ENCODE measurements at places on chromosomes 16 and 17.

- no peak for DNase-seq
Observed at GRCh38 chr16:9212621-9213020, 121.2 kb downstream of the HAPSTR1 start.

GRCh38 chr16:73997340-73997711 is 299.3 kb upstream of the PSMD7 start:
- DNase-seq = no peak

DNA sequence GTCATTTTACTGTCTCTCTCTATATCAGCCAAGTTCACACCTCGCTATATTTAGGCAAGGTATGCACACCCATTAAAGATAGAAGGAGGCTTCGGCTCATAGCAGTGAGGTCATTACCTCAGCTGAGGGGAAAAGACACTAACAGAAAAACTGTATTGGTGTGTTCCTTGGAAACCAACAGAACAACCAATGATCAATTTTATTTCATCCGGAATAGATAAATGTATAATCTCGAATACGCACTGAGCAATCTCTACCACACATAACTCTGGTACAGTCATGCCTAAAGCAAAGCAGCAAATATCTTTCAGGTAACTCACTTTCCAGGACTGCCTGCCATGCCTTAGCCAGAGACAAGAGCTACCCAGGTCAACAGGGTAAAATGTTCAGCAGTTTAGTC is 109.9 kb upstream of the CORO6 start:
- no peak for DNase-seq

- DNase-seq = no peak
Observed at GRCh38 chr16:69064124-69064763, 41.2 kb upstream of the HAS3 start.

DNA sequence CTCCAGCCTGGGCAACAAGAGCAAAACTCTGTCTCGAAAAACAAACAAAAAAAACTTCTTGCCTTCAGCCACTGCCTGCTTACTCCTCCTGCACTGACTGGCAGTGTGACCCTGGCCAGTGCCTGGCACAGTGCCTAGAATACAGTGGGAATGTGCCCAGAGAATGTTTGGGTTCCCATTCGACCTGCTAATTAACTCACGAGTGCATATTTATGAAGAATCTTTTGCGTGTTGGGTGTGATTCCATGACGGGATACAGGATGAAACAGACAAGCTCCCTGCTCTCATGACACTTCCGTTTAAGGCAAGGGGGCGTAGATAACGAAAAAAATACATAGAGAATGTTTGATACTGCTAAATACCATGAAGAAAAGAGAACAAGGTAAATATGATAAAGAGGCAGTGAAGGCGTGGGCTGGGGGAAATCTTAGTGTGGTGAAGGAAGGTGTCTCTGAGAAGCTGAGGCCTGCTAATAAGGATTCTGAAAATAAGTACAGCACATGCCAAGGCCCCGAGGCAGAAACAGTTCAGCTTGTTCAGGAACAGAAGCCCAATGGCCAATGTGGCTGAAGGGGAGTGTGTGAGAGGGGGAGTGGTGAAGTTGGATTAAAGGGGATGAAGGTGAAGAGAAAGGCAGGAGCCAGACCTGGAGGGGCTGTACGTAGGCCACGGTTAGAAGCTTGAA is 4.3 kb downstream of the ABI3 start:
- no peak for DNase-seq

DNA sequence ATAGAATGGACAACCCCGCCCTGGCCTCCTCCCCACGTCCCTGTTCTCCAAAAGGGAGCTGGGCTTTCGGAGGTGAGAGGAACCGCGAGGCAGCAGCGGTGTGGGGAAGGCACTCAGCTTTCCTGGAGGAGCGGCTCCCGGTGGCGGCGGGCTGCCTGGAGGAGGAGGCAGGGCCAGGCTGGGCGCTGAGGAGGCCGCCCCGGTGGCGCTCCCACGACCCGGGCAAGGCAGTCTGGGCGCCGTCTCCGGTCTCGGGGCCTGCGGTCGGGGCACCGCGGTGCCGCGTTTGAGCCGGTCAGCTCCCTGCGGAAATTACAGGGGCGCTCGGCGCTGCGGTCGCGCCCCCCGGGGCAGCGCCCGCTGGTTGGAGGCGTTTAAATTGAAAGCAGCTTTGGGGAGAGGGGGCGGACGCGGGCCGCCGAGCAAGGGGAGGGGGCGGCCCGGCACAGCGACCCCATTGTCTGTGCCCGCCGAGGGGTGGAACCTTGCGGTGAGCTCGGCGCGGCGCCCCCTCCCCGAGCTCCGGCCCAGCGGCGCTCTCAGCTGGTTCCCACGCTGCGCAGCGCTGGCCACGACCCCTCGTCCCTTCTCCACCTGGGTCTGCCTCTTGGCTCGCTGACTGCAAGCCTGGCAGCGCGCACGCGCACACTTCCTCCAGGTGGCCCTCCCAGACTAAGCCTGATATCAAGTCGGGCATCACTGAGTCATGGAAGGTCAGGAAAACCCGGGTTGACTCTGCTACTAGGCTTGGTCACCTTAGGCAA is 58.7 kb upstream of the DLX4 start:
- no peak for DNase-seq

- no peak for DNase-seq
Observed at GRCh38 chr16:67128887-67129286, 19.1 kb downstream of the PHAF1 start.

DNA sequence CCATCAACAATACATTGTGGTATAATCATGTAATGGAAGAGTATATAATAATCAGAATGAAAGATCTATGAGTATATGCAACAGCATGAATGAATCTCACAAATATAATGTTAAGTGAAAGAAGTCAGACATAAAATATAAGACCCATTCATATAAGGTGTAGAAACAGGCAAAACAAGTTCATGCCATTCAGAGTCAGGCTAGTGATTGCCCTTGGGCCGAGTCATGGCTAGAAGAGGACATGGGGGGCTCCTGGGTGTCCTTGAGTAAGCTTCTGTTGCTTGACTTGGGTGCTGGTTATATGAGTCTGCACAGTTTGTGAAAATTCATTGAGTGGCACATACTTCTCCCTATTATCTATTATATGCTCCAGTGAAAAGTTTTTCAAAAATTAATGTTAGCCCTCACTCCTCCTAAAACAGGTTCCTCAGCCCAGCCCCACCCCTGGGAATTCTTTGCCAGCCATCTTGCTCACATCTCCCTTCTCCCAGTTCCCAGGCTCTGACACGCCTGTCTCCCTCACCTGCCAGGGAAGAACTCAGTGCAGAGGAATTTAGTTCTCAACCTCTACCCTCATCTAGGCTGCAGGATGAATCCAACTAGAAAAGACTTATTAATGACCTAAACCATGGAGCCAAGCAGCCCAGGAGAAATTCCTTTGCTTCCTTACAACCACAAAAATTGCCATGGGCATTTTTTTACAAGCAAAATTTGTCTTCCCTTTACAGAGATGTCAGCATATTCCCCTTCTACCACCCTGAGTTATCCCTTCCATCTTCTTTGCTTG is 52.4 kb upstream of the NFAT5 start:
- no peak for DNase-seq

GRCh38 chr16:57648125-57648524 is 19.7 kb downstream of the ADGRG1 start:
- no peak for DNase-seq

GRCh38 chr17:35731239-35731916 is at the start of gene RASL10B:
TSS of gene RASL10B (plus strand) at chr17:35731639. CDS start at chr17:35735185, 3,546 bp downstream.
- no peak for DNase-seq

- no peak for DNase-seq
Observed at GRCh38 chr16:48057048-48057447, 98.7 kb downstream of the ABCC12 start.

DNA sequence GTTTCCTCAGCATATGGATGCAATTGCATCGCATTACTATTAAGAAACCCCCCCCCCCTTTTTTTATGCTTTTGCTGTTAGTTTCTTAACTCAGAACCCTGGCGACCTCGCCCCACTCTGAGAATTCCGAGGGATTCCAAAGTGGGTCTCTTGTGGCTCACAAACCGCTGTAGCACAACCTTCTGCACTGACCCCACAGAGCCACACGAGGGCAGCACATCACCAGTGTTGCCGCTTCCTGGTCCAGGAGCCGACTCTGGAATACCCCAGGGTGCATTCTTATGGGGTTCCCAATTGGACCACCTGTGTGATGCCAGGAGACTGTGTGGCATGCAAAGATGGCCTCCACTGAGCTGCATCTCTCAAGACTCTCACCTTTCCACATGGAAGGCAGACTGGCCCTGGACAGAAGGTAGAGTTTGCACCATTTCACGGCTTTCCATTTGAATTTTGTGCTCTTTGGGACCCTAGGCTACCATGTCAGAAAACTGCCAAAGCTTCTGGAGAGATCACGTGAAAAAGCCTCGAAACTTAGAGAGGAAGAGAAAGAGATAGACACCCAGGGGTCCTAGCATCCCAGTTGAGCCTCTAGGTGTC is 432.7 kb upstream of the ASIC2 start:
- no peak for DNase-seq

DNA sequence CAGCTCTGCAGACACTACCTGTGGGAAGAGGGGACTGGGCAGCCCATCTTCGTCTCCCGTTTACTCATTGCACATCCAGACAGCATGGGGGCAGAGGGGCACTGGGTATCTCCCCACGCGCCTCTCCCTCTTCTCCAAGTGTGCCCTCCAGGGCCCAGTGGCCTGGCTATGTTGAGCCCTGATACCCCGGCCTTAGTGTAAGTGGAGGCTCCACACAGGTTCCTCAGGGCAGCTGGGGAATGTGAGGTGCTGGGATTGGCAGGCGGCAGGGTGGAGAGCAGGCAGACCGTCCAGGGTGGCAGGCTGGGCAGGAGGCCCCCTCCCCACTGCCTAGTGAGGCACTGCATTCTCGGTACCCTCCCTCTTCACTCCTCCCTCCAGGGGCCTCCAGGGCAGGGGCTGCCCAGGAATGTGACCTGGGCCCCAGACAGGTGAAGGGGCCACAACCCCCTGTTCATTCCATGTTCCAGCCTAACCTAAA is 13.2 kb upstream of the NAGLU start:
- no peak for DNase-seq

DNA sequence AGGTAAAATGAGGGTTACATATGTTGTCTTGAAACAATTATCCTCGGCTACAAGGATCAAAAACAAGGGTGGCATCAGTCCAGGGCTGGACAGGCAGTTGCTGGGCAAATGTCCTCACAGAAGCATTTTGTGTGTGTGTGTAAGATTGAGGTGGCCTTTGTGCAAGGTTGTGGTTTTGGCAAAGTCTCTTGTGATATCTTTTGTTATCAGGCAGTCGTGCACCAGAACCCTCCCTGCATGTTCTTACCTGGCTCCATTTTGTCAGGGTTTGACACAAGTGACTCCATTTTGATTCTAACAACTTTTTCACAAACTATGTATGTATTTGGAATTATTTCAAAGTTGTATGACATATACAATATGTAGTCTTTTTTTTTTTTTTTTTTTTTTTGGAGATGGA is 20.0 kb downstream of the CHAD start:
- DNase-seq = no peak

- no peak for DNase-seq
Observed at GRCh38 chr17:30222721-30223175, 12.7 kb downstream of the SLC6A4 start.

GRCh38 chr16:54945063-54945462 is 14.4 kb downstream of the IRX5 start:
- DNase-seq = no peak

DNA sequence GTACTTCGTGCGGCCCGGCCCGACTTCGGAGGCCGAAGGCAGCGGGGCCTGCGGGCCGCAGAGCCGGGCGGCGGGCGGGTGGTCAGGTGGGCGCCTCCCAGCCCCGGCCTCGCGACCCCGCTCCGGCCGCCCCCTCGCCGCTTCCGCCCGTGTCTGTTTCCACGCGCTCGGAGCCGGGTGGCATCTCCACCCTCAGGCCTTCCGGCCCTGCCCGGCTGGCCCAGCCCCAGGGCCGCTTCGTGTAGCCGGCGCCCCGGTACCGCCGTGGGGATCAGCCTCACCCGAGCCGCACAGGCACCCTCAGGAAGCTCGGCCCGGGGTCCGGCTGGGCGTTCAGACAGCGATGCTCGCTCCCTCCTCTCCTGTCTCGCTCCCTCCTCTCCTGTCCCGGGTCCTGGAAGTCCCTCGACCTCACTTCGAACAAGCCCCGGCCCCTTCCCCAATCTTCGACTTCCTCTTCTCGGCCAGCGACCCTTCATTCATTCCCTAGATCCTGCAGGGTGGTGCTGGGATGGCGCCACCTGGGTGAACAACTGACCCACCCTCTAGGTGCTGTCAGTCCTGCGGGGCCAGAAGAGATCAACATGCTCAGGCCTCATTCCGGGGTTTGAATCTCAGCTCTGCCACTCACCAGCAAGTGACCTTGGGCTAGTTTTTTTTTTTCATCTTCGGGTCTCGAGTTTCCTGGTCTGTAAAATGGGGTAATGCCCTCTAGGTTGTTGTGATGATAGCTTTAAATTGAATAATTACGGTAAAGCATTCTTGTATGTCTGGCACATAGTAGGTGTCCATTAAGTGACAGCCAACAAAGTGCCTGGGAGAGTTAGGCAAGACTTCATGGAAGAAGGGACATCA is 610 bp downstream of the VPS4A start:
- DNase-seq = no peak

- DNase-seq = no peak
Observed at GRCh38 chr16:28093385-28093725, 29.8 kb upstream of the GSG1L start.

- no peak for DNase-seq
Observed at GRCh38 chr17:50771991-50772785, 4.9 kb upstream of the ANKRD40CL start.

DNA sequence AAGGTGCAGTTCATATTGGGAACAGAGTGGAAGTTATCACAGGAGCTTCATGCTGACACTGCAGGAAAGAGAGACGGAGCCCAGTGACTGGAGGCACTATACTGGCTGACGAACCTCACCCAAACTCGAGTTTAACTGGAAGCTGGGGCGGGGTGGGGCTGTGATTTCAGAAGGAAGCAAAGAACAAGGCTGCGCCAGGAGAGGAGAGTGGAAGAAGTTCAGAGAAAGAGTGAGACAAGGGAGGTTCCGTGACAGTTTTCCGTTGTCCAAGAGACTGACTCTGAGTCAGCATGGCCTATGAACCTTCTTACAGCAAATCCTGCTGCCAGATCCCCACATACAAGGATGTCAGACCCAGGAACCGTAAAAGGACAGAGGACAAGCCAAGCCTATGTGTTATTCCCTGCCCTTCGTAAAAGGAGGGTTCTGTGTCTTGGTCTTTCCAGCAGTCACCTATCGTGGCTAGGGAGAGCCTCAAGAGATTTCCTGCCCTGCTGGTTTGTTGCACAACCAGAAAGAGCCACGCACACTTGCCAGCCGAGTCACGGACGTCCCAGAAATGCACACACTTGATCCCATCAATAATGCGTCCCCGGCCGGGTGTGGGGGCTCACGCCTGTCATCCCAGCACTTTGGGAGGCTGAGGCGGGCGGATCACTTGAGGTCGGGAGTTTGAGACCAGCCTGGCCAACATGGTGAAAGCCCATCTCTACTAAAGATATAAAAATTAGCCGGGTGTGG is 5.1 kb downstream of the PITPNA start:
- no peak for DNase-seq

GRCh38 chr16:30660424-30661261 is 2.4 kb downstream of the FBRS start:
- peak; percentile 70 for DNase-seq
